ENCODE measurements at places on chromosomes 16 and 17. TPM values are rescaled to one million over a fixed set of nuclear protein-coding genes. Genes with fewer than 3 reads are reported as not detected.

GLP2R gene
- 0.66 TPM for total RNA-seq

ZFP90 gene
- total RNA-seq = 8.2 TPM

DHX8 gene
- 11.0 TPM for total RNA-seq

OTOA gene
- not detected for total RNA-seq

ASGR1 gene
- total RNA-seq = 0.64 TPM

PTX4 gene
- not detected for total RNA-seq

LLGL2 gene
- 93.4 TPM for total RNA-seq

AOC3 gene
- total RNA-seq = 9.5 TPM

NEUROD2 gene
- not detected for total RNA-seq

CDH1 gene
- total RNA-seq = 154 TPM

ABCA6 gene
- 11.0 TPM for total RNA-seq

SMARCD2 gene
- 37.6 TPM for total RNA-seq

ACSM2A gene
- not detected for total RNA-seq

SLC52A1 gene
- total RNA-seq = not detected

CDH8 gene
- not detected for total RNA-seq

KRTAP1-1 gene
- total RNA-seq = 0.31 TPM

ZMYND15 gene
- 1.7 TPM for total RNA-seq

PRR29 gene
- 0.18 TPM for total RNA-seq

USH1G gene
- 0.04 TPM for total RNA-seq

PRSS21 gene
- 1.0 TPM for total RNA-seq

TBC1D3G gene
- total RNA-seq = not detected

TM4SF5 gene
- total RNA-seq = 1.2 TPM

KRTAP16-1 gene
- not detected for total RNA-seq

CHAD gene
- 10.0 TPM for total RNA-seq

CES3 gene
- 6.0 TPM for total RNA-seq

CDT1 gene
- total RNA-seq = 0.12 TPM

DUSP3 gene
- 34.4 TPM for total RNA-seq

CES5A gene
- not detected for total RNA-seq

TPSD1 gene
- total RNA-seq = not detected

TNFRSF13B gene
- total RNA-seq = not detected

CIBAR2 gene
- not detected for total RNA-seq

CNTNAP4 gene
- total RNA-seq = not detected

BCO1 gene
- 0.29 TPM for total RNA-seq

LGALS9C gene
- total RNA-seq = 0.06 TPM

BPTF gene
- 32.2 TPM for total RNA-seq

SOST gene
- not detected for total RNA-seq

FGF11 gene
- 0.38 TPM for total RNA-seq

TRPV3 gene
- 0.28 TPM for total RNA-seq
